Stimulated activated memory B cell treated with anti-CD40 and anti-IgM and Interleukin-4, amounts not matched to agents 10 μg/mL and 1 μg/mL and 100 μg/mL, for 72 hours (primary cell): ENCODE measurements at places on chromosomes 12 and 14.

GRCh38 chr12:88400302-88400701 is 180.0 kb downstream of the KITLG start:
- ATAC-seq, result no peak

- no peak for ATAC-seq
Measured at GRCh38 chr12:121034616-121035305, 4.3 kb downstream of the OASL start.

DNA sequence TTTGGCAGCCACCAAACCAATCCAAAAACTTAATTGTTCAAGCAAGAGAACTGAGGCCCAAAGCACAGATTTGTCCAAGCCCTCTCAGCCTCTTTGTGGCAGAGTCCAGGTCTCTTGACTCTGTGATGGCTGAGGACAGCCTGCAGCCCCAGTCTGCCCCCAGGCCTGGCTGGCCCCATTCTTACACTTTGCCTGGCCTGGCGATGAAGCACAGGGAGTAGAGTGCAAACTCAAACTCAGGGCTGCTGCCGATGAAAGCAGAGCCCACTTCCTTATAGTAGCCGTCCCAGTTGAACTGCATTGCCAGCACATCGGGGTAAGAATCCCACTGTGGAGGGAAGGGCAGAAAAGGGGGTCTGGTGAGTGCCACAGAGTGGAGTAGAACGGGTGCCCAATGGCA is 5.6 kb upstream of the RPAP3 start:
- no peak for ATAC-seq

GRCh38 chr12:114701104-114701414 is 17.1 kb upstream of the TBX3 start:
- ATAC-seq, result no peak

DNA sequence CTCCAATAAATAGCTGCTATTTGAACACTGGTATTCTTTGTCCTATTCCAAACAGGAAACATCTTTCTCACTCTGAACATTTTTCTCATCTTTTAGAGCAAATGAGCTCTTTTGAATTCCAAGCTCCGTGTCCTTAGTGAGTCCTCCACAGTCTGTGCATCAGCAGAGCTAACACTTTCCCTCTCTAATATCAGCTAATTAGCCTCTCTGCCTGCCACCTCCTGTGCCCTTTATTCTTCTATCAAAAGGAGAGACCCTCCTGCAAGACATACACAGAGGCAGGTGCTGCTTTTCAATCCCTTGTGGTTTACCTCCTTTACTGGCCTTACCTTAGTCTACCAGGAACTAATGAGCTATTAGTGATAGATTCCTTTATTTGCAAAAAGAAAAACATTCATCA is 178.5 kb downstream of the SLC35F4 start:
- no peak for ATAC-seq

DNA sequence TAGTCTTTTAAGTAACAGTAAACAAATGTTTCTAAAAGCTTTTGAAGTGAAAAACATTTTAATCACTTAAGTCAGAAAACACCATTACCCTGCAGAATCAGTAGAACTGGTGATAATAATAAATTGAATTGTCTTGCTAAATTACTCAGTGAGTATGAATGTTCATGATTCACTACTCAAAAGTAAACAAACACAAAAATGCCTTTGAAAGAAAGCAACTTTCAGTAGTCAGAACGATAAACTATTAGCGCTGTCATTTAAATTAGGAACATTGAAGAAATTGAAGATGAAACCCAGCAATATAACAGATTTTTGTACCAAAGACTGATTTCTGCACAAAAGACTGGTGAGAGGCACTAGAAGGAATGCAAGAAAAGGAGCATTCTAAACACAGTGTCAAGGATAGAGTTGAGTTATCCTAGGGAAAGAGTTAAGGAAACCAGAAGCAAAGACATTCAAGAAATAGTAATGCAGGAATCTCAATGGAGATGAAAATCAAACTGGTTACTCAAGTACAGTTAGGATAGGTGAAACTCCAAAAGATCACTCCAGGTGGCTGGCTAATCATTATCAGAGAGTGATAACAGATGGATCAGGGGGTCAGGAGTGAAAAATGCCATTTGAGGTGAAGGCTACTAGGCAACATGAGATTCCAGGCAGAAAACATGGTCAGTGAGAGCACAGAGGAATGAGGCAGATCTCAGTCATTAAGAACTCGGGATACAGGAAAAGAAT is 77.4 kb upstream of the ALG10 start:
- ATAC-seq, result no peak

DNA sequence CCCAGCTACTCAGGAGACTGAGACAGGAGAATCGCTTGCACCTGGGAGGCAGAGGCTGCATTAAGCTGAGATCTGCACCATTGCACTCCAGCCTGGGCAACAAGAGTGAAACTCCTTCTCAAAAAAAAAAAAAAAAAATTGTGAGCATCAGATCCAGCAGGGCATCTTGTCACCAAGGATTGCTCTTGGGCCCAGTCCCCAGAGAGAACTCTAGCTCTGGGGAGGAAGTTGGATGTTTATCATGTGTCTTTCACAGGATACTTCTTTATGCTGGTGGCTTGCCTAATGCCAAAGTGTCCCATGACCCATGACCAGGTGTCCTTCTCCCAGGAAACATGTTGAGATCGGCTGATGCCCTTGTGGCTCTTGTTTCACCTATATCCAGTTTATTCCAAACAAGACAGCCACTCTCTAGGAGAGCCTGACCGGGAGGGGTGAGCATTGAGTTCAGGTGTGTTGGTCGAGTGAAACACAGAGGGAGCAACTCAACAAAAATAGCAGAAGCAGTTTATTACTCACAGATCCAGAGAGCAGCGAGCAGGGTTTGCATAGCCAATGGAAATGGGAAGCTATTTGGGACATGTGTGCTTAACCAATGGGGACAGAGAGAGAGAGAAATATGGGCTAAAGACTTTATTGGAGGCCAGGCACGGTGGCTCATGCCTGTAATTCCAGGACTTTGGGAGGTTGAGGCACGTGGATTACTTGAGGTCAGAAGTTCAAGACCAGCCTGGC is 6.6 kb upstream of the TCHP start:
- peak; percentile 18 for ATAC-seq

- ATAC-seq, result no peak
Measured at GRCh38 chr12:12859690-12860089, 31.7 kb upstream of the GPRC5A start.

DNA sequence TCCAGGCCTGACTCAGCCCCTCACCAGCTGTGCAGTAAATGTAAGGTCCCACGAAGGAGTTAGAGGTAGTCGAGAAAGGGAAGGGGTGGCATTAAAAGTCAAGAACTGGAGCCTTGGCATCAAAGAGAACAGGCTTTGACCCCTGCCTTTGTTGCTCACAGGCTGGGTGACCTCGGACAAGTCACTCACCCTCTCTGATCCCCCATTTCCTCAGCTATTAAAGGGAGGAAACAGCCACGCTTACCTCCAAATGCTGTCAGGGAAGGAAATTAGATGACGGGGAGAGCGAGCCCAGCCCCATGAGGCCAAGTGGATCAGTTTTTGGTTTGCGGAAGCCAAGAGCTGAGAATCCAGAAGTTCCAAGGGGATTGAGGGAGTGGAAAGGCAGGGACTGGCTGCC is 104.9 kb upstream of the MYL2 start:
- no peak for ATAC-seq

DNA sequence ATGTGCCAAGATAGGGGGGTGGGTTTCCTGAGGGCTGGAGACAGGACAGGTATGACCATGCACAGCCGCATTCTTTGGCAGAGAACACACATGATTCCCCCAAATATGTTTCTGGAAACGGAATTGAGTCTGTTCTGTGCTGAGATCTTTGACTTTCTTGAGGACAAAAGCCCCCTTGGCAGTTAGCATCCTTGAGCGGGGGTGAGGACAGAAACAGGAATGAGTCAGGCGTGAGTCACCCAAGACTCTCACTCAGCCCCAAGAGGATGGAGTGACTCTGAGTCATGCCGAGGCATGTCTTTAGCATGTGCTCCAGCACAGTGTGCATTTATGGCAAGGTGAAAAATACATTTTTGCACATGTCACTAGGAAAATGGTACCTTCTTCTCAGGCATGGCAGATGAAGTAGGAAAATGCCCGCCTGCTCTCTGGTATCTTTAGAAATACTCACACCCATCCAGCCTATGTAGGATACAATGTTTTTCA is 52.1 kb downstream of the DAD1 start:
- ATAC-seq, result peak; percentile 99

DNA sequence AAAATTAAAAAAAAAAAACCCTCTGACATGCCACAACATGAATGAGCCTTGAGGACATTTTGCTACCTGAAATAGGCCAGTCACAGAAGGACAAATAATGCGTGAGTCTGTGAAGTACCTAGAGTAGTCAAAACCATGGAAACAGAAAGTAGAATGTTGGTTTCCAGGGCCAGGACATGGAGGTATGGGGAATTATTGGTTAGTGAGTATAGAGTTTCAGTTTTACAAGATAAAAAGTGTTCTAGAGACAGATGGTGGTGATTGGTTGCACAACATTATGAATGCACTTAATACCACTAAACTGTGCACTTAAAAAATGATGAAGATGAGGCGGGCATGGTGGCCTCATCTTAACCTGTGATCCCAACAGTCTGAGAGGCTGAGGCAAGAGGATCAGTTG is 47.6 kb upstream of the ZFP36L1 start:
- peak; percentile 51 for ATAC-seq
